ENCODE measurements at places on chromosomes 3 and 15. TPM values are rescaled to one million over a fixed set of nuclear protein-coding genes. Genes with fewer than 3 reads are reported as not detected.

Gene WNT5A
- total RNA-seq, result 146 TPM

Gene CLRN1
- total RNA-seq, result not detected

Gene GP5
- not detected for total RNA-seq

Gene SAXO2
- 2.7 TPM for total RNA-seq

Gene KAT2B
- total RNA-seq, result 2.5 TPM

Gene ALDH1A2
- total RNA-seq, result 4.0 TPM

Gene CA12
- 3.8 TPM for total RNA-seq

Gene ITIH1
- total RNA-seq, result not detected

Gene MEX3B
- total RNA-seq, result not detected

Gene NISCH
- total RNA-seq, result 68.0 TPM

Gene CDCP1
- total RNA-seq, result 75.7 TPM

Gene PPP2R3A
- 30.0 TPM for total RNA-seq

Gene PLA1A
- total RNA-seq, result not detected

Gene CEP97
- total RNA-seq, result 20.6 TPM

Gene TRH
- total RNA-seq, result not detected

Gene BBX
- 92.5 TPM for total RNA-seq

Gene AGTR1
- not detected for total RNA-seq

Gene MYH15
- total RNA-seq, result 0.95 TPM

Gene RAB6B
- total RNA-seq, result 0.52 TPM

Gene TGM5
- total RNA-seq, result 1.7 TPM

Gene DNAH12
- total RNA-seq, result 0.22 TPM

Gene PRTG
- 11.4 TPM for total RNA-seq

Gene NANOGP8
- total RNA-seq, result not detected

Gene WDR72
- total RNA-seq, result 1.8 TPM

Gene KPNA4
- 49.2 TPM for total RNA-seq

Gene LRRC34
- total RNA-seq, result 9.6 TPM
